ENCODE measurements at places on chromosomes 11 and 22.

DNA sequence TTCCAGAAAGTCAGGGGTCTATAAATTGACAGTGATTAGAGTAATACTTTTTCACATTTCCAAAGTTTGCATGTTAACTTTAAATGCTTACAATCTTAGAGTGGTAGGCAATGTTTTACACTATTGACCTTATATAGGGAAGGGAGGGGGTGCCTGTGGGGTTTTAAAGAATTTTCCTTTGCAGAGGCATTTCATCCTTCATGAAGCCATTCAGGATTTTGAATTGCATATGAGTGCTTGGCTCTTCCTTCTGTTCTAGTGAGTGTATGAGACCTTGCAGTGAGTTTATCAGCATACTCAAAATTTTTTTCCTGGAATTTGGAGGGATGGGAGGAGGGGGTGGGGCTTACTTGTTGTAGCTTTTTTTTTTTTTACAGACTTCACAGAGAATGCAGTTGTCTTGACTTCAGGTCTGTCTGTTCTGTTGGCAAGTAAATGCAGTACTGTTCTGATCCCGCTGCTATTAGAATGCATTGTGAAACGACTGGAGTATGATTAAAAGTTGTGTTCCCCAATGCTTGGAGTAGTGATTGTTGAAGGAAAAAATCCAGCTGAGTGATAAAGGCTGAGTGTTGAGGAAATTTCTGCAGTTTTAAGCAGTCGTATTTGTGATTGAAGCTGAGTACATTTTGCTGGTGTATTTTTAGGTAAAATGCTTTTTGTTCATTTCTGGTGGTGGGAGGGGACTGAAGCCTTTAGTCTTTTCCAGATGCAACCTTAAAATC lies 5.3 kb downstream of the MALAT1 start:
- no peak for DNase-seq

- no peak for DNase-seq
These were observed 8.8 kb downstream of the OSBPL5 start for GRCh38 chr11:3156282-3156660.

DNA sequence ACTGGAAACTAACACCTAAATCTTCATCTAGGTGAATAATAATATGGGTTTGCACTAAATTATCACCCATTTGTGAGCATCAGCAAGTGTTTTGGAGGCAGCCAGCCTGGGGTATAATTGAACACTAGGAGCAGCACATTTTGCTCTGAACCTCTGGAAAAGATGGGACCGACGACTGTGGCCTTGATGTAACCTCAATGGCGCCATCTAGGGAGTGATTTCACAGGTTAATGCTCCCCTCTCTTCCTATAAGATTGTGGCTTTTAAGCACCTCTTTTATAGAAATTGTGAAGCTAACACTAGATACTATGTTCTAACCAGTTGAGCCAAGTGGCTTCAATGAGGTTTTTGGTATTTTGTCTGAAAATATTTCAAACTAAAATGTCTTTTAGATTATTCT lies 203.7 kb downstream of the NELL1 start:
- DNase-seq = peak; percentile 30

- DNase-seq = no peak
These were observed 177.2 kb downstream of the CTTN start for GRCh38 chr11:70575396-70576060.

- no peak for DNase-seq
These were observed 137.7 kb downstream of the MN1 start for GRCh38 chr22:27663812-27664211.

DNA sequence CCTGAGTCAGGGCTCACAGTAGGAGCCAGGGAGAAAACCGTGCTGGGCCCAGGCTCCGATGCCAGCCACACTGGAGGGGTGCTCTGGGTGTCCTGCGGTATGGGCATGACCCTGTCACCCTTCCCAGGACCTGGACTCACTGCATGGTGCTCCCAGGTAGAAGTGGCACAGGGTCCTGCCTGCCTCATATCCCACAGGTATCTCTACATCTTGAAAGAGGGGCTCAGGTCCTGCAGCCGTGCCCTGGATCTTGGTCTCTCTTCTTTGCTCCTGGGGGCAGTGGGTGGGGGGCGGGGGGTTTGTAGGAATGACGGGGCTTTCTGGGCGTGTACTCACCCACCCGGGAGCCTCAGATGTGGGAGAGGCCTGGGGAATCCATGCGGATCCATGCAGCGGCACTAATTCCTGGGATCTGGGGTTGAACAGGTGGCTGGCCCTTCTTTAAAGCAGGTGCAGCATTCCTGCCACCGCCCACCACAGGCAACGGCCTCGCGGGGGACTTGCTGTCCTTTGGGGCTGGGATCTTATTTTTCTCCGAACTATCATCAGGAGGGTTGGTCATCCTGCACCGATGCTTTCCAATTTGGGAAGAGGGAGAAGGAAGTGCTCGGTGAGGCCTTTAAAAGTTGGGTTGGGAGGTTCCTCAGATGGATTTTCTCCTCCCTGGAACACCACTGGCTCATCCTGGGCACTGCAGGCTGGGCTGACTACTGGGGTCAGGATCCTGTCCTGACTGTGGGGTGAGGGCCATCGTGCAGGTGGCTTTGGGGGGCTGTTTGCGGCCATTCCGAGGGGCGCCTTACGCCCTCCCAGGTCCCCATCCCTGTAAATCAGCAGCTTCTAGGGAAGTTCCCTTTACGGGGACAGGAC lies 886.4 kb downstream of the BRD1 start:
- no peak for DNase-seq

GRCh38 chr11:40162901-40163883 lies 1296.3 kb downstream of the LRRC4C start:
- DNase-seq = no peak

- DNase-seq = peak; percentile 71
These were observed 2.6 kb upstream of the GCAT start for GRCh38 chr22:37804881-37805809.

GRCh38 chr11:133711545-133711944 lies 133.8 kb downstream of the SPATA19 start:
- DNase-seq = no peak

- DNase-seq = peak; percentile 48
These were observed at the start of gene IFTAP for GRCh38 chr11:36594316-36594989. Gene IFTAP (plus strand): TSS chr11:36594502. CDS start chr11:36610104, 15,602 bp downstream.

DNA sequence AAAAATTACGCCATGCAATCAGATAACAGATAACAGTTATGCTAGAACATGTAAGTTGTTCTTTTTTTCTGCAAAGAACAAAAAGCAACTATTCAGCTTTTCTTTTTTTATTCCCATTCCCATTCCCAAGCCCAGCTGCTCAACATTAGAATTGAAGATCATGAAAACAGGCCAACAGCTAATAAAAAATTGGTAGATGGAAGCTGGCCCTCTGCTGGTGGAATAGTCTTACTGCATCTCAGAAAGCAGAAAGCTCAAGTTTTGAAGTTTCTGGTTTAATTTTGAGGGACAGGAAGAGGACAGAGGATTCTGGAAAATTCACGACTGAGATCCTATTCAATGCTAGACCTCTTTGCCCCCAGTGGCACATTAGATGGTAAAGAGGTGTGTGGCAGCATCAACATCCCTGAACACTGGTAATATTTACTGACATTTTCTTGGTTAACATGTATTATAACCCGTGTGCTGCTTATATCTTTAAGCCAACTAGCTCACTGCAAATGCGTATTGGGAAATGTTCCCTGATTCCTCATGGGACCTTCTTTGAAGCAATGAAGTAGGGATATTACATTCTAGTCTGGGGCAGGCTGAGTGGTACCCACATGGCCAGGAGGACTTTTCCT lies 591.2 kb downstream of the OPCML start:
- peak; percentile 31 for DNase-seq

DNA sequence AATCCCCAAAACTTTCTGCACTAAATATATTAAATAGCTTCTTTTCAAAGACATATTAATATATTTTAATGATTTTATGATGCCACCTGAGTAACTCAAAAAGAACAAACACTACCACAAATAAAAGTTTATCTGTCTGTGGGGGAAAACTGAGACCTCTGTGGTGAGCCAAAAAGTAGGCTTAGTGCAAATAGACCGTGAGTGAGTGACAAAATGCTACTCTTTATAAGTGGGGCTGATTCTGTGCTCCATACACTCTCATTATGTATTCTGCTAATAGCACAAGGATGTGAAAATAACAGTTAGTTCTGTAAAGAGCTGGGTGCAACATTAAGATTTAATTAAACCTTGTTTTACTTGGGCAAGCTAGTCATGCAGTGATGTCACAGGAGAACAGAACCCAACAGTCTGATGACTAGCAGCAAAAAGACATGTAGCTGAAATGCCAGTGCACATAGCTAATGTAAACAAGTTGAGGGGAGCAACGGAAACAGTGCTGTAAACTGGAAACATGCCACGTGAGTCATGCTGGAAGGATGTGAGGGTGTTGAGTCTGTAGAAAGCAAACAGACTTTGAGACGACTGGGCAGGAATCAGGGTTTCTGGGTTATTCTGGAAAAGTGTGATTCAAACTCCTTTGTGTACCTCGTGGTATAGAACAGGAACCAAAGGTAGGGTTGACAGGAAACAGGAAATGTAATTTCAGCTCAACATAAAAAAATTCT lies 1130.4 kb downstream of the LRRC4C start:
- DNase-seq = no peak

GRCh38 chr11:27174021-27174420 lies 133.4 kb downstream of the BBOX1 start:
- DNase-seq = no peak

GRCh38 chr11:105392556-105392955 lies 217.3 kb upstream of the GRIA4 start:
- DNase-seq = no peak

DNA sequence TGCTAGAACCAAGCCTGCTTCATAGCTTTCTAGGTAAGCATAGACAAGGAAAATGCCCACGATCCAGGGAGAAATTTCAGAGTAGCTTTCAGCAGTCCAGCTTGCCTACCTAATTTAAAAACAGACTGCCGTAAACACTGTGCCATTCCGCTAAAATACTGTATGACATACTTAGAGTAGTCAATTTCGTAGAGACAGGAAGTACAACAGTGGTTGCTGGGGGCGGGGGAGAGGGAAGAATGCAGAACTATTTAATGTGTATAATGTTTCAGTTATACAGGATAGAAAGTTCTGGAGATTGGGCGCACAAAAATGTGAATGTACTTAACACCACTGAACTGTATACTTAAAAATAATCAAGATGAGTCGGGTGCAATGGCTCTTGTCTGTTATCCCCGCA lies 56.7 kb downstream of the C11orf58 start:
- no peak for DNase-seq

DNA sequence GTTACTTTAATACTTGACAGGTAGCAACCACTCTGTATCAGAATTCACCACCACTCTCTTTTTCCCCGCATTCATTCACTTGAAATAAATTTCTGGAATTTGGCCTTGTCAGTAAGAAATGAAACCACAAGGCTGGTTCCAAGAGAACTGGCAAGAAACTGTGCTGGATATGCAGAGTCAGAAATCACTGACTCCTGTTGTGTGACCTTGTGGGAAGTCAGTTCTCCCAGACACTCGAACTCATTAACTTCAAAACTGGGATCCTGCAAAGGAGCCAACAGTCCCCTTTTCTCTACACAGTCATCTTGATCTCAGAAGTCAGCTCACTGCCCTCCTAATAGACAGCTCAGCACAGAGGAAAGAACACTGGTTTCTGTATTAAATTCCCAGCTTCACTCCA lies 142.7 kb downstream of the LRRC4C start:
- no peak for DNase-seq

- no peak for DNase-seq
These were observed 14.0 kb upstream of the SLC43A3 start for GRCh38 chr11:57440744-57441414.

DNA sequence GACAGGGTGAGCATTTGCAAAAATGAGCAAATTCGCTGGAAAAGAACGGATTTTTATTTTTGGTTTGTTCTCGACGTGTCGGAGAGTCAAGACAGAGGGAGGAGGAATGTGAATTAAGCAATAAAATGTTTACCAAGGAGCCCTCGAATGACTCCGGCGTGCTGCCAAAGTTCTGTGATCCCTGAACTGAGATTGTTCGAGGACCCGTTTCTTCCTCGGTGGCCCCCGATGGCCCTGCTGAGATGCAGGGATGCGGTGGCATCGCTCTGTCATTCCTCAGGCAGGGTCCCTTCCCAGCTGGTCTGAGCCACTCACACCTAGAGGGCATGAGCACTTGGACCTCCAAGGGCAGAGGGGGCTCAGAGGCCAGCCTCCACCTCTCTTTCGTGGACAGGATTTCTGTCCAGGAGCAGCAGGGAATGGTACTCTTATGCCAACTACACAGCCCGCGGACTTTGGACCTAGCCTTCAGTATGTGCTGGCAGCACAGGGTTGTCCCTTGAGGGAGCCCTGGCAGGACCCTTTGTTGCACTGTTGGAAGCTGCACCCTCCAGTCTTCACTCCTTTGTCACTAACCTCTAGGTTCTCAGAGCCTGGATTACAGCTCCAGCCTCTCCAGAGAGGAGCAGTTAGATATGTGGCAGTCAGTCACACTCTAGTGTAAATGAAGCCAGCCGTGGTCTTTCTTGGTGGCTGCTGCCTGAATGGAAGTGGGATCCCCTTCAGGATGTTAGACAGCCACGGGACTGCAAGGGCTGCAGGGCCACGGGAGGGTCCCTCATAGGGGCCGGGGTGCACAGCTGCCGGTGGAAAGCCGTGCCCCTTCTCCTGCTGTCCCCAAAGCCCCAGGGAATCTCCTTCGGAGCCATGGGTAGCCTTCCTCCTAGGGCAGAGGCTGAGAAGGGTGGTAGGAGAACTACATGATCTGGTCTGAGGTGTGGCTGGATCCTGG lies 109.4 kb upstream of the ANO1 start:
- no peak for DNase-seq

- DNase-seq = peak; percentile 87
These were observed 14.0 kb downstream of the RAC2 start for GRCh38 chr22:37229805-37230672.

DNA sequence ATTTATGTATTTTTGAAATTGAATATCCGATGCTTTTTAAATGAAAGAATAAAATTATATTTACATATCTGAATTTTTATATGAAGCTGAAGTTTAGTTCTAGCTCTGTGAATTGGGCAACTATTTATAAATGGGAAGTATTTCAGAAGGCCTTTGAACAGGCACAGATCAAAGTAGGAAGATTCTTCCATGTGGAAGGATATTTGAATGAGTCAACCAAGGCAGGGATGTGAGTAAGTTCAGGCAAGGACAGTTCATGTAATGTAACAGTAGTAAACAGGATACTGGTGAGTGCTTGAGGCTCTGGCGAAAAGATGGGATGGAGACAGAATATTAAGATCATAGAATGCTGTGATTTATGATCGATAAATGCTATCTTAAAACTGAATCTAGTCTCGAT lies 417.8 kb upstream of the CCDC179 start:
- DNase-seq = no peak

- DNase-seq = peak; percentile 46
These were observed 90.1 kb downstream of the ETS1 start for GRCh38 chr11:128497061-128497775.

- DNase-seq = no peak
These were observed 32.1 kb upstream of the ACR start for GRCh38 chr22:50705851-50706351.
